Suprapubic skin (tissue), 4 donors: ENCODE measurements at places on chromosomes 1 and 21.

DNA sequence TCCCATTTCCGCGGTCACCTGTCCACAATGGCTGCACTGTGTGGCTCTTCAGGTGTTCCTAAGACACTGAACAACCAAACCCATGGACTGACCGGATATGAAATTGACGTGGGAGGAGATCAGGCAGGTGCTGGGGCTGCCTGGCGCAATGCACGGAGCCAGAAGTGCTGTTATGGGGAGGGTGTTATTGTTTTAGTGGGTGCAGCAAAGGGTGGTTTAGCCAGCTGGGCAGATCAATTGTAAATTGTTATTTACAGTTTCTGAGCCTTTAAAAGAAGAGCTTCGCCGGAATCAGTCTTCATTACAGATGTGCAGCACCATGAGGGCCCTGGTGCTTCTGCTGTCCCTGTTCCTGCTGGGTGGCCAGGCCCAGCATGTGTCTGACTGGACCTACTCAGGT is at the start of gene CA6:
TSS of gene CA6 (plus strand) at position 301 of the 400 bp plus-strand sequence. CDS start at position 320, 19 bp downstream.
- no peaks in the 10 kb centered on the region for H3K27me3 ChIP-seq
- DNase-seq: no peak
- H3K4me1 ChIP-seq: no peaks in the 10 kb centered on the region
- H3K4me3 ChIP-seq: no peak within 1 kb of the TSS

- H3K36me3 ChIP-seq: no peaks in the 10 kb centered on the region
- H3K4me1 ChIP-seq: peaks cover 5% of the 10 kb centered on the region
- no peak overlapping the region for H3K27ac ChIP-seq
- DNase-seq: no peak
Measured at GRCh38 chr1:175597969-175598765, 145.2 kb downstream of the TNR start.

- no peak overlapping the region for H3K4me3 ChIP-seq
- H3K4me1 ChIP-seq: peaks cover 38% of the 10 kb centered on the region
- peaks cover 4% of the 10 kb centered on the region for H3K36me3 ChIP-seq
Measured at GRCh38 chr1:109078317-109078716, 2.5 kb upstream of the TAF13 start.

GRCh38 chr1:192566657-192567056 is 8.9 kb upstream of the RGS1 start:
- DNase-seq: no peak
- H3K27me3 ChIP-seq: no peaks in the 10 kb centered on the region
- H3K36me3 ChIP-seq: no peaks in the 10 kb centered on the region

DNA sequence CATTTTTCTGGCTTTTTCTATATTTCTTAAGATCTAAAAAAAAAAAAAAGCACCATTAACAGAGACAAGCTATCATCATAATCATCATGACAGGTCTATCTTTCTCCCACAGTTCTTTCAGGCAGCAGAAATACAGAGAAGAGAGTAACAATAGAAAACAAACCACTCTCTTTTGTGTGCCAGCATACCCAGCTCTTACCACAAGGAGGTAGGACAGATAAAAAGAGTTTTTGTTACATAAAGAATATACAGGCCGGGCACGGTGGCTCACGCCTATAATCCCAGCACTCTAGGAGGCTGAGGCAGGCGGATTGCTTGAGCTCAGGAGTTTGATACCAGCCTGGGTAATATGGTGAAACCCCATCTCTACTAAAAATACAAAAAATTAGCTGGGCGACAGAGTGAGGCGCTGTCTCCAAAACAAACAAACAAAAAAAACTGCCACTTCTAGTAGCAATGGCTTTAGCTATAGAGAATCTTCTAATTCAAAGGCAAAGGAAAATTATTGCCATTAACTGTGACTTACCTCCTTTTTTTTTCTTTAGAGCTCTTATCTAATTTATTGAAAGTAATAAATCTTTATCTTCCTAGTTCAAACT is 39.7 kb downstream of the ANKRD13C start:
- no peaks in the 10 kb centered on the region for H3K27me3 ChIP-seq
- no peaks in the 10 kb centered on the region for H3K4me1 ChIP-seq
- H3K36me3 ChIP-seq: no peaks in the 10 kb centered on the region
- no peak overlapping the region for H3K27ac ChIP-seq
- H3K4me3 ChIP-seq: no peak overlapping the region

DNA sequence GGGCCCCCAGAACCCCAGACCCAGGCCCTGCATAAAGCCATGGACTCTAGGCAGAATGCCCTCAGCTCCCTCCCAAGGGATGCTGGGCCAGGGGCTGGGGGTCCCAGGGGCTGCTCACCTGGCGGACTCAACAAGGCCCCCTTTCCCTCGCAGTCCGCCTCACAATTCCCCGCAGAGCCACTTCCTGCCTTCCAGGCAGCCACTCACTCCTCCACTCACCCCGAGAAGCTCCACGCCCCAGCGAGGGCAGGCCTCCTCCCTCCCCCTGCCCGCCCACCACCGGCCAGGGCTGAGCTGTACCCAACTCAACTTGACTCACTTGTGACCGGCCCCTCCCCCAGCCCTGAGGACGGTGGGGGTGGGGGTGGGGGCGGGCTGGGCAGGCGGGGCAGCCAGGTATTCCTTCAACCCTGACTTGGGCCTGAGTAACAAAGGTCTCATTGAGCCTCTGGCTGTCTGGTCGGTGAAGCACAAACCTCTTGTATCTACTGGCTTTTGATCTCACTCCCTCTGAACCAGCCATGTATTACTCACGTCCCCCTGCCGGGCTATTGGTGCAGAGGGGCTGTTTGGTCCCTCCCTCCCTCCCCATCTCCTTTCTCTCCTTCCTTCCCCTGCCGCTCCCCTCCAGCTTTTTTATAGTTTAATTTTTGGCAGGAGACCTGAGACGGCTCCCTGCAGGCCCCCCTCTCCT is 5.9 kb downstream of the BLACAT1 start:
- peaks cover 19% of the 10 kb centered on the region for H3K4me1 ChIP-seq
- H3K27me3 ChIP-seq: peaks cover 73% of the 10 kb centered on the region
- no peaks in the 10 kb centered on the region for H3K36me3 ChIP-seq
- no peak for DNase-seq
- no peak overlapping the region for H3K4me3 ChIP-seq
- H3K27ac ChIP-seq: no peak overlapping the region

- H3K27me3 ChIP-seq: no peaks in the 10 kb centered on the region
- H3K36me3 ChIP-seq: no peaks in the 10 kb centered on the region
- no peak overlapping the region for H3K4me3 ChIP-seq
- DNase-seq: no peak
Measured at GRCh38 chr1:8846263-8846662, 28.8 kb upstream of the RERE start.

DNA sequence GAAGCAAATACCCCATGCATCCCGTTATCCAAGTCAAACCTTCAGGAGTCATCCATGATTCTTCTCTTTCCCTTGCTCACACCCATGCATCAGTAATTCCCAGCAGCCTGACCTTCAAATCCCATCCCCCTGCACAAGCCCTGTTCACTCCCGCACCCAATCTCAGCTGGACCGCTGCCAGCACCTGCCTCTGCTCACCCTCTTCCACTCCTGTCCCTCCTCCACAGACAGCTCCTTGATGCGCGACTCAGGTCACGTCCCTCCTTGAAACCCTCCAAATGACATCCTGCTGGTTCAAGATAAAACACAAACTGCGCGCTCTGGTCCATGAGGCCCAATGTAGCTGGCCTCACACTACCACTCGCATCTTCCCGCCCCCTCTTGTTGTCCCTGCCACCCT is 43.4 kb upstream of the MPZL1 start:
- no peak overlapping the region for H3K4me3 ChIP-seq
- no peak overlapping the region for H3K27ac ChIP-seq
- H3K27me3 ChIP-seq: no peaks in the 10 kb centered on the region
- no peaks in the 10 kb centered on the region for H3K36me3 ChIP-seq

DNA sequence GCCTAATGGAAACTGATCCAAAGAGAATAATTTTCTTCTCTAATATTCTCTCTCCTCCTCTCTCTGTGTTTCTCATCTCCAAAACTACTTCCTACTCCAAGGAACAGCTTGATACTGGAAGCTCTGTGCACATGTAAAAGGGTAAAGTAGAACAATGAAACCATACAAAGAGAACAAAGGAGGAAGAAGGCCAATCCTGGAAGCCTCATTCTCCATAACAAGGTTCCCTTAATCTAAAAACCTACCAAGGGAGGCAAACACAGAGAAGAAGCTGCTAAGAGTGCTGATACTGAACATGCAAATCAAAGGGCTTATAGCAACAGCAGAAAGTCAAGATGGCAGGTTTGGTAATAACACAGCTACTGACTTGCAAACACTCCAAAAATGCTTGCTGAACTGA is 44.4 kb downstream of the SIPA1L2 start:
- no peaks in the 10 kb centered on the region for H3K36me3 ChIP-seq
- H3K4me3 ChIP-seq: no peak overlapping the region
- DNase-seq: no peak

GRCh38 chr1:25089772-25090171 is 142.5 kb downstream of the SYF2 start:
- DNase-seq: no peak
- no peaks in the 10 kb centered on the region for H3K4me1 ChIP-seq
- no peak overlapping the region for H3K4me3 ChIP-seq
- no peak overlapping the region for H3K27ac ChIP-seq

DNA sequence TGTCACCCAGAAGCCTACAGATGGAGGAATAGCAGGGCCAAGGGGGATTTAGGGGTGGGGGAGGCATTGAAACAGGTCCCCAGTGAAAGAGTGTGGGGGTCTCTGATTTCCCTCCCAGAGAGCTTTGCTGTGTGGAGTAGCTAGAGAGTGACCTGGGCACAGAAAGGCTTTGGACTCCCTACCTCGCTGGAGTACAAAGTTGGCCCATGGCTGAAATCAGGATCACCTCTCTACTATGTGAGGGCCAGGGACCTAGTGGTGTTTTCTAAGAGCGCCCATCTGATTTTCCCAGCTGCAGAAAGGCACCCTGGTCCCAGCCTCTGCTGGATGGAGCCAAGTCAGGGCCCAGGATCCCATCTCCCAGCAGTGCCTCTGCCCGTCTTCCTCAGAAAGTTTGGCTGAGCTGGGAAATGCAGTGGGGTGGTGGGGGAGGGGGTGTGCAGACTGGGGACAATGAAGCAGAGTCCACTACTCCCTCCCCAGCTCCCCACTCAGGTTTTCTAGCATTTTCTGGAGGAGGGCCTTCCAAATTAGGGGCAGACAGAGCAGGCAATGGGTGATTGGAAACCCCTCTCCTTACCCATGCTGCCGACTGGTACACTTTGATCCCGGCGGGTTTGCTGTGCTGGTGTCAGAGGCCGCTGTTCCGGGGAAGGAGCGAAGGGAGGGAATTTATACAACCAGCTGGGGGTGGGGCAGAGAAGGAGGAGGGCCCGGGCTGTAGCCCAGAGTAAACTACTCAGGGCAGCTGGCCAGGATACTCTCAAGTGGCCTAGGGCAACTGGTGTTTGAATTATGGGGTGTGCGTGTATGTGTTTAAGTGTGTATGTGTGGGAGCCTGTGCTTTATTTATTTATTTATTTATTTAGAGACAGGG is at the start of gene SELENBP1:
TSS of gene SELENBP1 (minus strand) at position 648 of the 877 bp plus-strand sequence. CDS start at position 584, 64 bp downstream.
- H3K27me3 ChIP-seq: no peaks in the 10 kb centered on the region
- peaks cover 38% of the 10 kb centered on the region for H3K4me1 ChIP-seq
- peak within 1 kb of the TSS; percentile 46 for H3K4me3 ChIP-seq
- H3K27ac ChIP-seq: peak within 1 kb of the TSS; percentile 64
- peak; percentile 80 for DNase-seq
- H3K36me3 ChIP-seq: peaks cover 5% of the 10 kb centered on the region

DNA sequence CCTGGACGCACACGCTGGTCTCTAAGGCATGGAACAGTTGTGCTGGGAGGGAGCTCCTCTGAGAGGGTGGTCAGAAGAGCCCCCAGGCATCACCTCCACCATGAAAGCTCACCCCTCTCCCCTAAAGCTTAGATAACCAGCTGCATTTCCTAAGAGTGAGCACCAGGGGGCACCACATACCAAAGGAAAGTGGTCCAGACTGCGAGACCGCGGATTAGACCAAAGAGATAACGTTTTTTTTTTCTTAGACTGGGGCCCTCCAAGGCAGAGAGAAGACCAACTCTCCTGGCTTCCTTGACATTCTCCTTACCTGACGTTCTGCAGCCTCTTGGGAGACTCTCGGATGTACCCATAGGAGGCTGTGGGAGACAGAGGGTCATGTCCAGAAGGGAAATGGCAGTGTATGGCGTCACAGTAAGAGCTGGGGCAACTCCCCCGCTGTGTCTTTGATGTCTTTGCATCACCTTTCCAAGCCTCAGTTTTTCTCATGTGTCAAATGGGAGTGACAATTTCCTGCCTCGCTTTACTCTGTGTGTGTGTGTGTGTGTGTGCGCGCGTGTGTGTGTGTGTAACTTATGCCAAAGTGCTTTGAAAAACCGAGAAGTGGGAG is 12.3 kb upstream of the IFNLR1 start:
- H3K27me3 ChIP-seq: no peaks in the 10 kb centered on the region
- no peaks in the 10 kb centered on the region for H3K36me3 ChIP-seq
- H3K27ac ChIP-seq: no peak overlapping the region
- DNase-seq: peak; percentile 75
- H3K4me1 ChIP-seq: peaks cover 33% of the 10 kb centered on the region
- no peak overlapping the region for H3K4me3 ChIP-seq

DNA sequence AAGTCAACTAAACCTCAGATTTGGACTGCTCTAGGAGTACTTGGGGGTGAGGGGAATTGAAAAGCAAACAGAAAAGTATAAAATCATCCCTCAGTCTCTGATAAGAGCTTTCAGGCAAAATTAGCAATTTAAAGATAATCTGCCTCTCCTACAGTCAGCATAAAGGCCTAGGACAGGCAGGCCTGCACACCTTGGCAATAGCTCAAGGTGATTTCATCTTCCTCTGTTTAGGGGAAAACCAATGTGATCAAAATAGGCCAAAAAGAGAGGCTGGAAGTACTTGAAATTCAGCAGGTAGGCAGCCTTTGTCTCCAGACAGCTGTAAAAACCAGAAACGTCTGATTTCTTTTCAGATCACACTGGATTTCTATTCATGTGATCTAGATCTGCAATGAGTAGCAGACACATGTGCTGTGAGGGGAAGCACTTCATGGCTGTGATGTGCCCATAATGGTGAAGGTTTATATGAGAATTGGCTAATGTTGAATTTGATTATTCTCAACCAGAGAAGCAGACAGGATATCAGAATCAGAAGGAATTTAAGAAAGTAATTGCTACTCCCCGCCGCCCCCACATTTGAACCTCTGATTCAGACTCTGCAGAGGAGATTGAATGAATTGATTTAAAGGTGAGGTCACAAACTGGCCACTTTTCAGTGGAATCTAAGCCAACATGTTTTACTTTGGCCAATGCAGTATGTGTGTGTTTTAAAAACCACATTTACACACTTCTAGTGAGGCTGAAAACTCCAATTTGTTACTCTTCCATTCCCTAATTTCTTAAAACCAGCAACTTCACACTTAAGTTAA is 45.8 kb upstream of the DNASE2B start:
- no peaks in the 10 kb centered on the region for H3K36me3 ChIP-seq
- peaks cover 10% of the 10 kb centered on the region for H3K4me1 ChIP-seq
- no peak overlapping the region for H3K27ac ChIP-seq
- no peak for DNase-seq

- no peak overlapping the region for H3K4me3 ChIP-seq
- DNase-seq: no peak
- no peaks in the 10 kb centered on the region for H3K4me1 ChIP-seq
- H3K27ac ChIP-seq: no peak overlapping the region
- no peaks in the 10 kb centered on the region for H3K27me3 ChIP-seq
Measured at GRCh38 chr1:35600593-35600992, 27.5 kb downstream of the TFAP2E start.

- no peaks in the 10 kb centered on the region for H3K27me3 ChIP-seq
- no peak overlapping the region for H3K27ac ChIP-seq
- H3K4me3 ChIP-seq: no peak overlapping the region
- no peak for DNase-seq
- no peaks in the 10 kb centered on the region for H3K36me3 ChIP-seq
Measured at GRCh38 chr1:99546432-99547416, 99.2 kb upstream of the PALMD start.

- no peaks in the 10 kb centered on the region for H3K4me1 ChIP-seq
- H3K27me3 ChIP-seq: peaks cover 19% of the 10 kb centered on the region
- H3K27ac ChIP-seq: no peak overlapping the region
- DNase-seq: no peak
- H3K4me3 ChIP-seq: no peak overlapping the region
- no peaks in the 10 kb centered on the region for H3K36me3 ChIP-seq
Measured at GRCh38 chr1:26524181-26524580, 5.4 kb upstream of the RPS6KA1 start.
